ENCODE measurements at places on chromosomes 12 and 14.

DNA sequence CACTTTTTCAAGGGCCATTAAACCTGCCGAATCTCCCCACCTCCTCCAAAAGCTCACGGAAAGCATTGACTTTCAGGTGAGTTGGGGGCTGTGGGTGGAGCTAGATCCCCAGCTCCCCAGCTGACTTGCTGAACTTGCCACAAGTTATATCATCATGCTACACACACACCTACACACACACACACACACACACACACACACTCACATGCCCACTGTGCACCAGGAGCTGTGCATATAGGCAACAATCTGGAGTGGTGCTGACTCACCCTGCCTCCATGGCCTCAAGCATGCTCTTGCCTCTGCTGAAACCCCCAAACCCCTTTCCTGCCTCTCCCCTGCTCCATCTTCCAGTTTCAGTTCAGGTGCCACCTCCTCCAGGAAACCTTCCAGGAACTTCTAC lies 26.1 kb downstream of the SERPINA3 start:
- DNase-seq, result no peak

- DNase-seq, result no peak
These were observed 13.1 kb upstream of the PPP4R4 start for GRCh38 chr14:94161058-94161457.

GRCh38 chr14:45133683-45134050 lies 614 bp downstream of the FKBP3 start:
- DNase-seq, result no peak

DNA sequence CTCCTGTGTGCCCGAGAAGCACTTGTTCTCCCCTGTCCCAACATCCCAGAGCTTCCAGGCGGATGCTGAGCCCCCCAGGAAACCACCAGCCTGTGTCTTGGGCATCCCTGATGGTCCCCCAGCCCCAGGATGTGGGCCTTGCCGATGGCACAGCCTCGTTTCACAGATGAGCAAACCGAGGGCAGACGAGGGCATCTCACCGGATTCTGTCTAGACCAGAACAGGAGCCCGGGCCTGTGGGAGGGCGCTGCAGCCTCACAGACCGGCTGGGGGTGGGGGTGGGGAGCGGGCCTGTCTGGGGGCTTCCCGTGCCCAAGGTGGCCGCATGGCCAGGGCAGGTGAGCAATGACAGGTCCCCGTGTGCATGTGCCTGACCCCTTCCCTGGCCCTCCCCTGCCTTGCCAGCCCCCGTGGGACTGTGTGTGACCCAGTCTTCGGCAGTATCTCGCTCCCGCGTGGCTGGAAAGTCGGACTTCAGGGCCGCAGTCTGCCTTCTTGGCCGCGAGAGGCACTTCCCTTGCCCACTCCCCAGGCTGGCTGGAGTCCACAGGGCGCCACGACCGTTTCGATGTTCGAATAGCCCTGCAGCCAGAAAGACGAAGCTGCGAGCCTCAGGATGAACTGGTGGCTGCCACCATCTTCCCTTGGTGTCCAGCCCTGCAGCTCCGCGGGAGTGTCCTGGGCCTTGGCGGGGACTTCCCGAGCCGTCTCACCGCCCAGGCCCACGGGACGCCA lies 8.9 kb downstream of the RFLNA start:
- no peak for DNase-seq

GRCh38 chr12:48866052-48866711 lies 512 bp upstream of the RND1 start:
- no peak for DNase-seq

GRCh38 chr12:66636771-66637170 lies 42.1 kb downstream of the GRIP1 start:
- no peak for DNase-seq

GRCh38 chr12:68185598-68185997 lies 26.1 kb upstream of the IFNG start:
- no peak for DNase-seq

DNA sequence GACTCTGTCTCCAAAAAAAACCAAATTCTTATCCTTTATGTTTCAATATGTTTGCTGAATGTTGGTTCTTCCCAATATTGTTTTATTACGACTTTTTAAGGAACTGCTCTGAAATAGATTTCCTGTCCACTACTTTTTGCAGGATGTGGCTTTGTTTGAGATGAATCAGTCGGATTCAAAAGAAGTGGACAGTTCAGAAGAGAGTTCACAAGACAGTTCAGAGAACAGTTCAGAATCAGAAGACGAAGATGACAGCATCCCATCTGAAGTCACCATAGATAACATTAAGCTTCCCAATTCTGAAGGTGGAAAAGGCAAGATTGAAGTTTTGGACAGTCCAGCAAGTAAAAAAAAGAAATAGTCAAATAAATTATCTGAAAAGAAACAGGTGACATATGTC lies 8.2 kb downstream of the NOPCHAP1 start:
- DNase-seq, result no peak

DNA sequence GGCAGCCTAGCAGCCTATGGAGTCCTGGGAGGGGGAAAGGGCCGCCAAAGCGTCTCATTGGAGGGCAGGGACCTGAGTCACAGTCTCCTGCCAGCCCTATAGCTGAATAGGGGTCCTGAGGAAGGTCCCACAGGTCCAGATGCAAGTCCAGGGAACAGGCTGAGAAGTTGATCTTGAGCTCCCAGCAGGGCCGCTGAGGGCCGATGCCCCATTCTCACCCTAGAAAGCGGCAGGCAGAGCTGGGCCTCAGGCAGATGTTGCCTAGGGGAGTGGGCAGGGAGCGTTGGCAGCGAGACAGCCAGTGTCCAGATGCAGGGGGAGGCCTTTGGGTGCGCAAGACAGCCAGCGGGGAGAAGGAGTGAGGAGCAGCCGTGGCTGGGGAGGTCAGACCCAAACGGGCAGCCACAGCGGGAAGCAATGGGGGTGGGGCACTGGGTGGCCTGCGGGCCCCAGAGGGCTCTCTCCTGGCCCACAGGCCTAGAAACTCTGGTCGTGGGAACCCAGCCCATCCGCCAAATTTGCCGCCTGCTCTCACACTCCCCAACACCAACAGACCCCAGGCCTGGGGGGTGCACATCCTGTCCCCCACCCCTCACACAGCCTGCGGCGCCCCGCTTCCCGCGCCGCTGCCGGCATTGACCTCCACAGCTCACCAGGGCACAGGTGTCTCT lies 1.1 kb downstream of the HDAC7 start:
- DNase-seq, result no peak

GRCh38 chr14:76491172-76491930 lies 115.4 kb downstream of the ESRRB start:
- no peak for DNase-seq

DNA sequence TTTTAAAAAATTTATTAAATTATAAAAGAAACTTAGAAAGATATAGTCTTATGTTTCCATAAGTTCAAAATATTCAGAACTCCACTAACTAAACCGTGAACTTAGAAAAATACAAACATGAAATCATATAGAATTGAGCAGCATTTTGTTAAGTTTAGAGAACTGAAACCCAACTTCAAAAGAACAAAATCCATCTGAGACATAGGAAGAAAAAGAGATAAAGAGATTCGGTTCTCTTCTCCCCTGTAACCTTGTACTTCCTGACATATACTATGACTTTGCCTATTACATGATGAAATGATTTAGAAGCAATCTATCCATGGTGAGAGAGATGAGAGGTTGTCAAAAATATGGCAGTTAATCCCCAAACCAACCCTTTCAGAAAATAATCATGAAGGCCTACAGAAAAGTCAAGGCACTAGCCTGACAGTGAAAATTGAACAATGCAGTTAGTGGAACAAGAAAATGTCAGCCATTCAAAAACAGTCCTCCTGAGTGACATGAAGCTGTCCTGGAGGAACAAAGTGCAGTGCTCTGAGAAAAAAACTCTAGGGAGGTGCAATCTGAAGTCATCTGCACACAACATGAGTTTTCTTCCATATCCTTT lies 44.0 kb downstream of the C12orf50 start:
- DNase-seq, result no peak

DNA sequence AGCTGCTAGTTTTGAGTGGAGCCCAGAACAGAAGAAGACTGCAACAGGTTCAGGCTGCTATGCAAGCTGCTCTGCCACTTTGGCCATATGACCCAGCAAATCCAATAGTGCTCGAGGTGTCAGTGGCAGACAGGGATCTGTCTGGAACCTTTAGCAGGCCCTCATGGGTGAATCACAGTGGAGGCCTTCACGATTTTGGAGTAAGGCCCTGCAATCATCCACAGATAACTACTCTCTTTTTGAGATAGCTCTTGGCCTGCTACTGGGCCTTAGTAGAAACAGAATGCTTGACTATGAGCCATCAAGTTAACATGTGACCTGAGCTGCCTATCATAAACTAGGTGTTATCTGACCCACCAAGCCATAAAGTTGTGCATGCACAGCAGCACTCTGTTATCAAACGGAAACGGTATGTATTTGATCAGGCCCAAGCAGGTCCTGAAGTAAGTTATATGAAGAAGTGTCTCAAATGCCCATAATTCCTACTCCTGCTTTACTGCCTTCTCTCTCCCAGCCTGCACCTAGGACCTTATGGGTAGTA lies 116.9 kb upstream of the CCDC196 start:
- no peak for DNase-seq

DNA sequence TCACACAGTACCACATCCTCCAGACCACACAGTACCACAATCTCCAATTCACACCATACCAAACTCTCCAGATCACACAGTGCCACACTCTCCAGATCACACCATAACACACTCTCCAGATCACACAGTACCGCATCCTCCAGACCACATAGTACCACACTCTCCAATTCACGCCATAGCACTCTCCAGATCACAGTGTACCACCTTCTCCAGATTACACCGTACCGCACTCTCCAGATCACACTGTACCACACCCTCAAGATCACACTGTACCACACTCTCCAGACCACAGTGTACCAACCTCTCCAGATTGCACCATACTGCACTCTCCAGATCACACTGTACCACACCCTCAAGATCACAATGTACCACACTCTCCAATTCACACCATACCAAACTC lies 184.9 kb downstream of the NTF3 start:
- no peak for DNase-seq

- DNase-seq, result peak; percentile 11
These were observed 250.2 kb upstream of the OR4E1 start for GRCh38 chr14:21923820-21924219.

DNA sequence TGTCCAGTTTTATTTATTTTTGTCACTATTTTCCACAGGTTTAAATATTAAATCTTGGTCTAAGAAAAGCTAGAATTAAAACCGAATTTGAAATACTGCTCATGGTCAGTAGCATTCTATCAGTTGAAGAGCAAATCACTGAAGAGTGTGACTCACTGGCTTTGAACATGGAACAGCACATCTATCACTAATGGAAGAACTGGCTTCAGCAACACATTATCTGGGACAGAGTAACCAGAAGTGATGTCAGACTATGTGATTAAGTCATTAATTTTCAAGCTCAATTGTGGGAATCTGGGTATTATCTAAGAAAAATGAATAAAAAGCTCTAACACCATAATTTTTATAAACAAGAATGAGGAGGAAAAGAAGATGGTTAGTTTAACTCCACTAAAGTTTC lies 527.5 kb downstream of the TMTC2 start:
- no peak for DNase-seq

- DNase-seq, result no peak
These were observed 57.8 kb upstream of the NAP1L1 start for GRCh38 chr12:76142305-76142704.
